ENCODE measurements at places on chromosomes 11 and 22.

- no peak for DNase-seq
Measured at GRCh38 chr11:121514432-121515334, 61.9 kb upstream of the SORL1-AS1 start.

DNA sequence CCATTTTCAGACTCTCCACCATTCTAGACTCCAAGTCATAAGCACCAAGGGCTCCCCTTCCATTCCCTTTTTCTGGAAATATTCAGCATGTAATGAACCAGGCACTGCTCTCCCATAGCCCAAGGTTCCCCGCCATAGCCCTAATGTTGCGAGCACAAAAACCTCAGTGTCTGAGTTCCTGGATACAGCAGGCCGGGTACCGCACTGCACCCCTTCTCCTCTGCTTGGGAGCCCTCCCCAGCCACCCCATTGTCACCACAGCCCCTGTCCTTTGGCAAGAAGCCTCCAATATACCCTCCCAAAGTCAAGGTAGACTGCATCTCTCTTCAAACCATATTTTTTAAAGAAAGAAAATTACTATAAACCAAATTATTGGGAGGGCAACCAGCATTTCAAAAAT is 1341.1 kb downstream of the BRD1 start:
- no peak for DNase-seq

DNA sequence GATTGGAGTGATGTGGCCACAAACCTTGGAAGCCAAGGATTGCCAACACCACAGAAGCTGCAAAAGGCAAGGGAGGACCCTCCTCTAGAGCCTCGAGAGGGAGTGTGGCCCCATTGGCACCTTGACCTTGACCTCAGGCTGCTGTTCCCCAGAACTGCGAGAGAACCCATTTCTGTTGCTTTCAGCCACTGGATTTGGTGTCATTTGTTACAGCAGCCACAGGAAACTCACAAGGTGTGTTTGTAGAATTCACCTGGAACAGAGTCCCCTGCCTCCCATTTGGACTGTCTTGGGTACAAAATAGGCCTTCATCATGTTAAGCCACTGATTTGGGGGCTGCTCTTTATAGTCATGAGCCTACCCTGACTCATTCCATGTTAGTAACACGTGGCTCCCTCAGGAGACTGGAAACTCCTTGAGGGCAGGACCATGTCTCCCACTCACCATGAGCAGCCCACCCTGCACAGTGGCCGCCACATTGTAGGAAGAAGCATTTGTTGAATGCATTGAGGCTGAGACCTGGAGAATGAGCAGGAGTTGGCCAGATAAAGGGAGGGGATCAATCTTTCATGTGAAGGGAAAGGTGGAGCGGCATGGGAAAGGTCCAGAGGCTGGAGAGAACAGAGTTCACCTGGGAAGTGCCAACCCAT is 8.3 kb downstream of the C11orf86 start:
- DNase-seq, result no peak

GRCh38 chr11:37496201-37496600 is 898.2 kb upstream of the RAG2 start:
- DNase-seq, result no peak

GRCh38 chr11:19347911-19348310 is 107.2 kb upstream of the E2F8 start:
- DNase-seq, result no peak

GRCh38 chr11:102971766-102972165 is 16.2 kb upstream of the MMP13 start:
- DNase-seq, result no peak

GRCh38 chr22:39942439-39943230 is 17.6 kb upstream of the TMA7B start:
- no peak for DNase-seq

GRCh38 chr22:46432164-46433068 is 96.9 kb downstream of the TRMU start:
- no peak for DNase-seq

GRCh38 chr11:48105096-48105990 is 111.3 kb upstream of the OR4B1 start:
- no peak for DNase-seq

- no peak for DNase-seq
Measured at GRCh38 chr11:70768346-70769095, 370.2 kb downstream of the CTTN start.

GRCh38 chr11:27722953-27723344 is 22.7 kb upstream of the BDNF start:
- no peak for DNase-seq

DNA sequence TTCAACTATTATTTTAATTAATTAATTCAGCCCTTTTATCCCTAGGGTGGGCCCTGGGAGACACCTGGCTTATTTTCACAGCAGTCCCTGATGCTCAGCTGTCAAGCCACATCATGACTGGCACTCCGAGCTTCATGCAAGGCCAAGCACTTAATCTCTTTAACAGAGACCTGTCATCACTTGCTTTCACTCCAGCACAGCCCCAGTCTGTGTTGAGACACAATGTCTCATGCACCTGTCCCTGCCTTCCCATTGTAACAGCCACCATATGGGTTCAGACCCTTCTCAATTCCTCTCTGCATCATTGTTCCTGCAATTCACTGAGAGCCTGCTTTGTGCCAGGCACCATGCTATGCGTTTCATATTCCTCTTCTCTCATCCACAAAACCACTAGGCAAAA is 222.2 kb upstream of the TENM4 start:
- no peak for DNase-seq

- no peak for DNase-seq
Measured at GRCh38 chr11:1959786-1960185, 12.7 kb downstream of the MRPL23 start.

- DNase-seq, result no peak
Measured at GRCh38 chr11:36617543-36618362, 19.7 kb upstream of the RAG2 start.

- no peak for DNase-seq
Measured at GRCh38 chr11:128755564-128755963, 61.7 kb downstream of the FLI1 start.

GRCh38 chr11:115238086-115238485 is 266.1 kb downstream of the CADM1 start:
- no peak for DNase-seq

GRCh38 chr11:61071208-61071681 is 31.0 kb upstream of the CD5 start:
- DNase-seq, result no peak
